ENCODE measurements at places on chromosomes 4 and X. TPM values are rescaled to one million over a fixed set of nuclear protein-coding genes. Genes with fewer than 3 reads are reported as not detected.

GRCh38 chr4:187256897-187257296 is 533.2 kb upstream of the FAT1 start:
- H3K4me3 ChIP-seq, result no peak overlapping the region
- no peaks in the 10 kb centered on the region for H3K36me3 ChIP-seq
- no peak overlapping the region for H3K27ac ChIP-seq
- H3K27me3 ChIP-seq, result no peaks in the 10 kb centered on the region

DNA sequence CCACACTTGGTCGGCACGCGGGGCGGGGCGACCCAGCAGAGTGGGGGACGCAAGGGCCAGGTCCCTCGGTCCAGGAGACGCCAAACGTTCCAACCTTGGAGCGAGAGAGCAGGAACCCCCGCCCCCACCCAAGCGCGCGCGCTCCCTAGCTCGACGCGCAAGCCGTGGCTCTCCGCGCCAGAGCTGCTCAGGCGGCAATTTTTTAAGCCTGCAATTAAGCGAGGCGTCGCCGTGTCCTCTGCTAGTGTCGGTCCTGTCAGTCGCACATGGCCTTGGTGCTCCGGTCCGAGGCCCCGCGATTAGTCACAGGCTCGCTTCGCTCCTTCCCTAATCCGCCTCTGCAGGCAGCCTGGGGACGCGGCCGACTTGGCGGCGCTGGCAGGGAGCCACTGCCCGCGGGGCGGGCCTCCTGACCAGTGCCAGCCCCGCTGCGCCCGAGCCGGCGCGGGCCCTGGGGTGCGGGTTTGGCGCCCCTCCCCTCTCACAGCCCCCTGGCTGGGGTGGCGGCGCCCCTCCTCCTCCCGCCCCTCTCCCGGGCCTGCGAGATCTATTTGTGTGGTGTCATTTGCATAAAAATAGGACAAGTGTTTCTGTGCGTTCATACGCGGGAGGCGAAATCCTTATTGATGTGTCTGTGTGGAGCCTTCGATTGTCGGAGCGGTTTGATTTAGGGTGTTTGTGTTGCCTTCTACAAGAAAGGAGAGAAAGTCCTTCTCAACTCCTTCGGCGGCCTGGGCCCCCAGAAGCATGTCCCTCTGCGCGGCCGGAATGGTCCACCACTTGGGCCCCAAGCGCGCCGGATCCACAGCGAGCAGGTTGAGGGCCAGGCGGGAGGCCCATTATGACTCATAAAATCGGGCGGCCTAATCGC is 9.8 kb upstream of the BCOR start:
- H3K4me1 ChIP-seq, result peaks cover 22% of the 10 kb centered on the region
- DNase-seq, result peak; percentile 82
- H3K4me3 ChIP-seq, result peak overlapping the region; percentile 47
- H3K27ac ChIP-seq, result peak overlapping the region; percentile 85
- H3K27me3 ChIP-seq, result no peaks in the 10 kb centered on the region
- H3K36me3 ChIP-seq, result no peaks in the 10 kb centered on the region

DNA sequence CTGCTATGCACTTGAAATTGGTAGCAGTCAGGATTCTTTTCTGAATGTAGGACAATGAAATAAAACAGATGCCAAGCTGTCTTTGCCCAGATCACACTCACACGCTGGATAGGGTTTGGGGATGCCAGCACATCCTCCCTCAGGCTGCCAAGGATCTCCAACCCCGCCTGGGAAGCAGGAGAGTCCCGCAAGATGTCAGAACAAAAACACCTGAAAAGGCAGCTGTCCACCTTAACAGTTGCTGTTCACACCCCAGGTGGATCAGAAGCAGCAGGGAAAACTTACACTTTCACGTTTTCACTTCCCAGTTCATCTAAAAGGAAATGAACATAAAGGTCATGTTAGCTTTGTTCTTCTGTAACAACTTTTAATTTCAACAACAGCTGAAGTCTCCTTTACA is 35.7 kb downstream of the TMEM154 start:
- no peaks in the 10 kb centered on the region for H3K36me3 ChIP-seq
- no peak overlapping the region for H3K4me3 ChIP-seq
- H3K27me3 ChIP-seq, result no peaks in the 10 kb centered on the region

- H3K27ac ChIP-seq, result no peak overlapping the region
- no peak for DNase-seq
- no peaks in the 10 kb centered on the region for H3K4me1 ChIP-seq
- no peaks in the 10 kb centered on the region for H3K27me3 ChIP-seq
- no peaks in the 10 kb centered on the region for H3K36me3 ChIP-seq
These were observed 74.9 kb downstream of the MAB21L2 start for GRCh38 chr4:150656891-150657290.

The HAUS7 gene
- total RNA-seq, result 8.1 TPM

The TCEAL7 gene
- 0.43 TPM for total RNA-seq

GRCh38 chr4:122930862-122931261 is 8.5 kb upstream of the NUDT6 start:
- H3K36me3 ChIP-seq, result no peaks in the 10 kb centered on the region
- H3K27me3 ChIP-seq, result no peaks in the 10 kb centered on the region
- no peak overlapping the region for H3K4me3 ChIP-seq
- no peak overlapping the region for H3K27ac ChIP-seq
- no peaks in the 10 kb centered on the region for H3K4me1 ChIP-seq

GRCh38 chr4:175639346-175639745 is 172.7 kb downstream of the GPM6A start:
- peaks cover 16% of the 10 kb centered on the region for H3K4me1 ChIP-seq
- no peaks in the 10 kb centered on the region for H3K27me3 ChIP-seq
- H3K27ac ChIP-seq, result no peak overlapping the region
- H3K36me3 ChIP-seq, result no peaks in the 10 kb centered on the region
- no peak overlapping the region for H3K4me3 ChIP-seq

DNA sequence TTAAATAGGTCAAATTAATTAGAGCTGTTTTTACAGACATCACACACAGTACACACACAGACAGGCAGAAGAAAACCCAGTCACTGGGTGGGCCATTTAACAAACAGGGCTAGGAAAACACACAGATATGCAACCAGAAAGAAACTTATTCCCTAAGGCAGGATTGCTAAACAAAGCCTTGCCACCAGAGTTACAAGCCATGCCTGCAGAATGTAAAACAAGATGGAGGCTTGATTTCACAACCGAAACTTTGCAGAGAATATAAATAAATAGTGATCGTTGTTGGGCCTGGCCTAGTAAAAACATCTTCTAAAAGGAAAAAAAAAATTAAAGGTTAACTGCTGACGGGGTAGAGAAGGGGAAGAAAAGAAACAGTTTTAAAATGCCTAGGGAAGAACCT is 212.3 kb downstream of the NAP1L3 start:
- H3K27ac ChIP-seq, result no peak overlapping the region
- DNase-seq, result no peak
- H3K4me3 ChIP-seq, result no peak overlapping the region
- H3K36me3 ChIP-seq, result no peaks in the 10 kb centered on the region

DNA sequence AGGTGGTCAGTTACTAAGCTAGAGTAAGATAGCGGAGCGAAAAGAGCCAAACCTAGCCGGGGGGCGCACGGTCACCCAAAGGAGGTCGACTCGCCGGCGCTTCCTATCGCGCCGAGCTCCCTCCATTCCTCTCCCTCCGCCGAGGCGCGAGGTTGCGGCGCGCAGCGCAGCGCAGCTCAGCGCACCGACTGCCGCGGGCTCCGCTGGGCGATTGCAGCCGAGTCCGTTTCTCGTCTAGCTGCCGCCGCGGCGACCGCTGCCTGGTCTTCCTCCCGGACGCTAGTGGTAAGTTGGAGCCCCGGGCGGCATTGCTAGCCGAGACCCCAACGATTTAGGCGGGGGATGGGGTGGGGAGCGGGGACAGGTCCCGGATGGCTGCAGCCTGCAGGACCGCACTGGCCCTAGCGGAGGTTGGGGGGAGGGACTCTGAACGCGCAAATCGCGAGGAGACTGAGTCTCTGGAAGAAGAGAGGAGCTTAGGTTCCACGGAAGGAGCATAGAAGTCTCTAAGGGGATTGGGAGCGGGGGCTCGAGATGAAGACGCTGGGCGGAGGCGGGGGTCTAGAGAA is 573 bp downstream of the HTR2C start:
- H3K27me3 ChIP-seq, result no peaks in the 10 kb centered on the region
- no peaks in the 10 kb centered on the region for H3K4me1 ChIP-seq
- peak; percentile 59 for DNase-seq
- no peak overlapping the region for H3K27ac ChIP-seq
- no peaks in the 10 kb centered on the region for H3K36me3 ChIP-seq
- peak overlapping the region; percentile 17 for H3K4me3 ChIP-seq

DNA sequence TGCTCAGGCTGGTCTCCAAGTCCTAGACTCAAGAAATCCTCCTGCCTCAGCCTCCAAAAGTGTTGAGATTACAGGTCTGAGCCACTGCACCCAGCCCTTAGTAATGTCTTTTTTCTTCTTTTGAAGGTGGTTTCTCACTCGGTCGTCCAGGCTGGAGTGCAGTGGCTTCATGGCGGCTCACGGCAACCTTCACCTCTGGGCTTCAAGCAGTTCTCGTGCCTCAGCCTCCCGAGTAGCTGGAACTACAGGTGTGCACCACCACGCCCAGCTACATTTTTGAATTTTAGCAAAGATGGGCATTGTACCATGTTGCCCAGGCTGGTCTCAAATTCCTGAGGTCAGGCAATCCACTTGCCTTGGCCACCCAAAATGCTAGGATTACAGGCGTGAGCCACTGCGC is 32.3 kb upstream of the ASMTL start:
- H3K4me1 ChIP-seq, result no peaks in the 10 kb centered on the region
- H3K36me3 ChIP-seq, result no peaks in the 10 kb centered on the region
- no peak for DNase-seq

DNA sequence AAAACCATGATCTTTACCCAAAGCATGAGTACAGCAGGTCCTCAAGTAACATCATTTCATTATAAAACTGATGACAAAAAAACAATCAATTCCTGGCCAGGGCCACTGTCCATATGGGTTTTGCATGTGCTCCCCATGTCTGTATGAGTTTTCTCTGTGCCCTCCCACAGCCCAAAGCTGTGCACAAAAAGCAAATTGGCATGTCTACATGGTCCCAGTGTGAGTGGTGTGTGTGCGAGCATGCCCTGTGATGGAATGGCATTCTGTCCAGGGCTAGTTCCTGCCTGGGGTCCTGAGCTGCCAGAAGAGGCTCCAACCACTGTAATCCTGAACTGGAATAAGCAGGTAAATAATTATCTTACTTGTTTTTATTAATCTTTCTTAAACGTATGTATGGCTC is 28.4 kb downstream of the SMARCA1 start:
- H3K4me1 ChIP-seq, result no peaks in the 10 kb centered on the region
- peaks cover 5% of the 10 kb centered on the region for H3K36me3 ChIP-seq
- DNase-seq, result no peak
- no peak overlapping the region for H3K27ac ChIP-seq
- no peak overlapping the region for H3K4me3 ChIP-seq
- H3K27me3 ChIP-seq, result no peaks in the 10 kb centered on the region

The GPR101 gene
- total RNA-seq, result not detected

DNA sequence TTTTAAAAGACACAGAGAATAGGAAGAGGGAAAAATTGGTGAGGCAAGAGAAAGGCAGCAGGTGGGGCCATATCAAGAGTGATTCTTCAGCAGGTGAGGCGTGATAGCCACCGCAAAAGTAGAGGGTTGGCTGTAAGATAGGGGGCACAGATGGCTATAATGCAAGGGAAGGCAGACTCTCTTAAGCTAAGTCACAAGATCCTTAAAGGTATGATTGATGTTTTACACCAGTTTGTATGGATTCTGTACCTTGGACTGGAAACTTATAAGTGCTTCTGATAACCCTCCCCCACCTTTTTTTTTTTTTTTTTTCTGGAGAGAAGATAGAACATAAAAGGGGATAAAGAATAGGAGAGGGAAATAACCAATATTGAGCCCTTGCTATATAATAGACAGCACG is 40.0 kb downstream of the NSUN7 start:
- no peaks in the 10 kb centered on the region for H3K36me3 ChIP-seq
- no peaks in the 10 kb centered on the region for H3K4me1 ChIP-seq
- no peak overlapping the region for H3K4me3 ChIP-seq
- no peak for DNase-seq
- H3K27ac ChIP-seq, result no peak overlapping the region
- no peaks in the 10 kb centered on the region for H3K27me3 ChIP-seq

The NOCT gene
- total RNA-seq, result 4.4 TPM

The F8A3 gene
- 0.18 TPM for total RNA-seq

DNA sequence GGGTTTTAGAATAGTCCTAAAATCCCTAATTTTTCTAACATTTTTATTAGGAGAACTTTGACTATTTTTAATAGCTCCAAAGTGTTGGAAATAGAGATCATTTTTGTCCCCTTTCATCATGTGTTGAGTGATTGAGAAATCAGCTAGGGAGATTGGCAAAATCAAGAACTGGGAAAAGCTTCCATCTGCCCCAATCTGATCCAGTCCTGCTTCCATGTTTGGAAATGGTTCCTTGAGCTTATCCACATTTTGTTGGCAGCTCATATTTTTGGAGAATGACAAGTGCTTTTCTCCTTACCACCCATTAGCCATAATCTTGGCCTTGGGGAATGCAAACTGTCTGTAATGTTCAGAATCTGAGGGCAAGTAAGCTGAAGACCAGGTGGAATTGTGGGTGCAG is 73.9 kb downstream of the SYNPO2 start:
- no peaks in the 10 kb centered on the region for H3K36me3 ChIP-seq
- no peak for DNase-seq
- no peak overlapping the region for H3K27ac ChIP-seq
- no peaks in the 10 kb centered on the region for H3K4me1 ChIP-seq

DNA sequence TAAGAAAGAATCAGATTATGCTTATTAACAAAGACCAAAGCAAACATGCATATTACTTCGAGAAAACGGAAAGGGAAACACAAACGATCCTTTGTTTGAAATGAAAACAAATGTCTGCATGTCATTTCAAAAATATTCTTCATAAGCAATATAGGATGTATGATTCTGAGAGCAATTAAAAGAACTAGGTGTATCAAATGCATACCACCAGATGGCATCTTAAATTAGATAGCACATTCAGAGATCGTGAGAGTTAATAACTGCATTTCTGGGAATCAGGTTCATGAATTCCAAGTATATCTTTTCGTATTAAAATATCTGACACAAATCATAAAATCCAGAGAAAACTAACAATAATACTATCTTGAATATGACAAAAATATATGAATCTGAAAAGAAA is 159.5 kb downstream of the PPP3CA start:
- H3K4me1 ChIP-seq, result peaks cover 21% of the 10 kb centered on the region
- no peaks in the 10 kb centered on the region for H3K36me3 ChIP-seq
- H3K4me3 ChIP-seq, result no peak overlapping the region
- no peak for DNase-seq
- H3K27ac ChIP-seq, result no peak overlapping the region

DNA sequence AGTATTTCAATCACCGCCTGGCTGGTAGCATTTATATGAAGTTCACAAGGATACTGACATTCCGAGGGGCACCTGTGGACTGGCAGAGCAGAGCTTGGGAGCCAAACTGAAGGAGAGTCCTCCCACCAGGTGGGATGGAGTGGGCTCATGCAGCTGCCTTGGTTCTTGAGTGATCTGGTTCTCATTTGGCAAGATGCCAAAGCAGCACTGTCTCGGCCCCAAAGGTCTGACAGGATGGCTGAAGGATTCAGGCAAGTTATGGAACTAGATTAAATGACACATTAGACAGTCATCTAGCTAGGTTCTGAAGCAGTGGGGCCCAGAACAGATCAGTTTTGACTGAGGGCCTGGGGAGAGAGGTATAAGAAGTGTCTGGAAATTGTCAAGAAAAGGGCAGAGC is 3.2 kb downstream of the FGF16 start:
- H3K27me3 ChIP-seq, result no peaks in the 10 kb centered on the region
- H3K27ac ChIP-seq, result no peak overlapping the region
- no peak overlapping the region for H3K4me3 ChIP-seq
- no peaks in the 10 kb centered on the region for H3K36me3 ChIP-seq

All from pancreas (tissue), 10 donors.